ENCODE measurements at places on chromosomes 1 and 21.

DNA sequence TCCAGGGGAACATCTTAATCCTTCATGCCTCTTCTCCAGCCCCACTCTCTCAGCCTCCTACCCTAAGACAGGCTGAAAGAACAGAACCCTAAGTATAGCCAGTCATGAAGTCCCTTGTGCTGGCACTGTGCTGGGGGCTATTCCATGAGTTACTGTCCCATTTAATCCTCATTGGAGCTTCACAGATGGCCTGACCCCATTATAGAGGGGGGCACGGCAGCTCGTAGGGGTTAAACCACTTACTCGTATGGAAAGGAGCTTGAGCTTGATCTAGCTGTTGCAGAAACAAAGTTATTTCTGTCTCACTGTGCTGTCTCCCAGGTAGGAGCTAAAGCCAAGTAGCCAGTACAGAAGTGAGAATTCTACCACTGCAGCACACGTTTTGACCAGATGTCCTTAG lies 203.2 kb upstream of the COA6 start:
- no peak for DNase-seq

- DNase-seq, result no peak
These were observed 8.6 kb upstream of the ACBD3 start for GRCh38 chr1:226195144-226195543.

DNA sequence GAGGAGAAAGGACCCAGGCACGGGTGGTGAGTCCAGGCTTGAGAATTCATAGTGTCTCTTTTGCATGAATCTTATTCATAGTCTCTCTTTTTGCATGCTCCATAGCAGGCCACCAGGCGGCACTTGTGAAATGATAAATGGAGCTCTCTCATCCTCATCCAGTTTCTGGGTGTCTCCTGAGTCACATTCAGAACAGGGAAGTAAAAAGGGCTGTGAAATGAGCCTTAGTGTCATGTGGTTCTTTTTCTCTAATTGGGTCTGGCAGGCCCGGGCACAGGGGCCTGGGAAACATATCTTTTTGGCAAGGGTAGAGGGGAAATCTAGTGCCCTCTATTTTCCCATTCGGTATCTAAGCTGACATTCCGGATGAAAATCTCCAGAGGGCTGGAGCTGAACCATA lies 19.1 kb upstream of the NCF2 start:
- DNase-seq, result peak; percentile 76

DNA sequence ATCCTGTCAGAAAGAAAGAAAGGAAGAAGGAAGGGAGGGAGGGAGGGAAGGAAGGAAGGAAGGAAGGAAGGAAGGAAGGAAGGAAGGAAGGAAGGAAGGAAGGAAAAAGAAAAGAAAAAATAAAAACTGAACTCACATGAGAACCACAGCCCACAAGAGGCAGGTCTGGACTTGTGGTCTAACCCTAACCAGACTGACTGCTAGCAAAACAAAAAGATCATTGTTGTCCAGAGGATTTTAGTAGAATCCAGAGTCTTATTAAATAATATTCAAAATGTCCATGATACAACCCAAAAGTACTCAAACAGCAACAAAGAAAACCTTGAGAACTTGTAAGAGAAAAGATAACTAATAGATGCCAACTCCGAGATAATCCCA lies 4.7 kb upstream of the ITGB2 start:
- DNase-seq, result peak; percentile 61

- no peak for DNase-seq
These were observed 78.0 kb downstream of the CCDC30 start for GRCh38 chr1:42541104-42541503.

DNA sequence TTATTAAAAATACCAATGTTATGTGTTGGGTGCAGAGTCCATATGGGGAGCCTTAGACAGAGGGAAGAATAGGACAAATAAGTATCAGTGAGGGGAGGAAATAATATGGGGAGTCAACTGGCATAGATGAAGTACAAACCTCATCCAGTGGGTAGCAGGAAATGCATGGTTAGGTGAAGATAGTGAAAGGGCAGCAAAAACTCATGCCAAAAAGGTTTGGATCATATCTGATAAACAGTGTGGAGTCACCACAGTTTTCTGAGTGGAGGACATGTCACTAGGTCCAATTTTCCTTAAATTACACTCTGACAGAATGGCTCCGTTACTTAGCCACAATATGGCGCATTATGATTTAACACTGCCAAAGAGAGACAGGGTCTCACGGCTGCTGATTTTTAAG lies 10.3 kb downstream of the DUSP23 start:
- DNase-seq, result no peak

DNA sequence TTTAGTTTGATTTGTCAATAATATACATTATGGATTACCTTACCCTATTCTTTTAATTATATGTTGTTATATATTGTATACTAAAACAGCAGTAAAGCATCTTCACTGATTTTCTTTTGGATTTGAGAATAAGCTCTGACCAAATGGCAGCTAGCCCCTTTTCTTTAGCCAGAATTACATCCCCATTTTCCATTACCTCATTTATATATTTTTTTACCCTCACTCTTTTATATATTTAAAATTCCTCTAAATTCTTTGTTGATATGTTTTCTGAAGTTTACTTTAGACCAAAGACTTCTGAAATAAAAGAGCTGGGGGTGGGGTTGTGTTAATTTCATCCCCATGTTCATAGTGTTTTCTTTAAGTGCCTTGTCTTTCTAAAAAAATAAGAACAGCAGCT lies 24.6 kb downstream of the ANGPTL1 start:
- no peak for DNase-seq

- no peak for DNase-seq
These were observed 21.9 kb downstream of the RGS2 start for GRCh38 chr1:192830595-192831246.

GRCh38 chr1:55437692-55438091 lies 222.5 kb upstream of the USP24 start:
- no peak for DNase-seq

GRCh38 chr1:28329395-28330153 lies 734 bp downstream of the MED18 start:
- DNase-seq, result peak; percentile 55
